Midbrain (tissue), 1 donor: ENCODE measurements at places on chromosomes 5 and 9.
A peak's percentile ranks its signal among the peaks of the same experiment; 100 is the strongest.

GRCh38 chr5:100161868-100162267 is 373.3 kb upstream of the FAM174A start:
- DNase-seq = no peak

DNA sequence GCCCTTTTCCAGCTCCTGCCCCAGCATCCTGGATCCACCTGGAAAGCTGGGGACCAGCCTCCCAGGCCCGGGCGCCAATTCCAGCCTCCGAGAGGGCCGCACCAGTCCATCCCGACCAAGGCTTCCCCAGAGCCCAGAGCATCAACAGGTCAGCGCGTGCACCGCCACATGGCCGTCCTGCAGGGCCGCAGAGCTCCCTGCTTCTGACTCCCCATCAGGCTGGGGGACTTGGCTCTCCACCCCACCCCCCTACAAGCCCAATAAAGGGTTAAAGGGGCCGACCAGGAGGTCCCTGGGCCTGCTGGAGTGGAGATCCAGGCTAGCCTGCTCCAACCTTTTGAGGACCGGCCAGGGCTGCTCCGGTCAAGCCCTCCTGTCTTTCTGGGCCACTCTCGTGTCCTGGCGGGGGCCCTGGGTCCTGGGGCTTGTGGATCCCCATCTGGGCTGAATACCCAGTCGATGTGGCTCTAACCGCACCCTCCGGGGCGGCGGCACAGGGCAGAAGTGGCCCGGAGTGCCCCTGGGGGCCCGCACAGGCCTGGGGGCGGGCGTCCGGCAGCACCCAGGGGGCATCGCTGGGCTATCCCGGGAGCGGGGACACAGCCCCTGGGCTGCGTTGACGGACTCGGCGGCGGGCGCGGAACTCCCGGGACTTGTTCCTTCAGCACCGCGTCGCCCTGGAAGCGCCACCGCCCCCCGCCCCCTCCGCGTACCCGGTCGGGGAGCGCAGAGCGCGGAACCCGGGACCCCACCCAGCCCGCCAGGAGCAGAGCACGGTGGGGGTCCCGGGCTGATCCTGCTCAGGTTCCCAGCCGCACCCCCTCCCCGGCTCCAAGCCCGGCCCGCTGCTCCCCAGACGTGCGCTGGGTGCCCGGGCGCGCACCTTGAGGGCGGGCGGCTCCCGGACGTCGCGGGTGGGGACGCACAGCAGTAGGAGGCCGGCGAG is 590 bp downstream of the ENTPD2 start:
- no peak for DNase-seq

DNA sequence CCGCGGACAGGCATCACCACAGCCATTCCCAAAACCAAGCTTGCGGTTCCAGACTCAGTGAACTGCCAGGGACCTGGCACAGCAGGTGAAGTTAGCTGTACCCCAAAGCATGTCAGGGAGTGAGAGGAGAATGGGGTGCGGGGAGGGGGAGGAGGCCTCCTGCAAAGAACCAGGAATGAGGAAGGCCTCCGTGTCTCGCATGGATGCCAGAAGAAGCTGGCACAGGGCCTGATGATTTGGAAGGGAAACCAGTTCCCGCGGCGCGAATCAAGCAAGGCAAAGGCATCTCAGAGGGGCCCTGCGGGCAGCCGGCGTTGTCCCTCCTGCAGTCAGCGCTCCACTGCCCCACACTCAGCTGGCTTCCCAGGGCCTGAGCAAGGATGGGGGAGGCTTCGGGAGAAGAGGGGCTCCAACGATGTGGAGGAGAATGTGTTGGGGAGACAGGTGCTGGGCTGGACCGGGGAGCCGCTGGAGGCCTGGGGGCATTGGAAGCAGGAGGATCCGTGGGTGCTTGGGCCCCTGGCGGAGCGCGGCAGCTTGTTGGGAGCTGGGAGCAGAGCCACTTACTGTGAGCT is 14.6 kb downstream of the SLC9A3 start:
- no peak for DNase-seq

- no peak for DNase-seq
These were observed 27.5 kb downstream of the UBQLN1 start for GRCh38 chr9:83680233-83680632.

DNA sequence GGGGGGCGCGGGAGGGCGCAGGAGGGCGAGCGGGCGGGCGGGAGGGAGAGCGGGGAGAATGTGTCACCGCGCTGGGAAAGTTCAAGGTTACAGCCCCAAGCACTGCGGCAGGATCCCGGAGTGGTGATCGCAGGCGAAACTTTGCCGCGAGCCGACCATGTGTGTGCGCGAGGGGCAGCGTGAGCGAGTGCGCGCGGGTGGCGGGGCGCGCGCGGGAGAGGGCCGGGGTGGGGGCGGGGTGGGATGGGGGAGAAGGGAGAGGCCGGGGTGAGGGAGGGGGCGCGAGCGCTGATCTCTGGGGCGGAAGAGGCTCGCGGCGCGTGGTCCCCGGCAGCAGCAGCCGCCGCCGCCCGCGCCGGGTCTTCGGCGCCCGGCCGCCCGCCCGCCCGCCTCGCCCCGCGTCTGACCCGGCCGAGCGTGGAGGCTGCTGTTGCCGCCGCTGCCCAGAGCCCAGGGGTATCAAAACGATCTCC is at the start of gene NFIB:
TSS of gene NFIB (minus strand) at position 191 of the 473 bp plus-strand sequence. CDS start 630 bp downstream, outside the sequence.
- DNase-seq = no peak

DNA sequence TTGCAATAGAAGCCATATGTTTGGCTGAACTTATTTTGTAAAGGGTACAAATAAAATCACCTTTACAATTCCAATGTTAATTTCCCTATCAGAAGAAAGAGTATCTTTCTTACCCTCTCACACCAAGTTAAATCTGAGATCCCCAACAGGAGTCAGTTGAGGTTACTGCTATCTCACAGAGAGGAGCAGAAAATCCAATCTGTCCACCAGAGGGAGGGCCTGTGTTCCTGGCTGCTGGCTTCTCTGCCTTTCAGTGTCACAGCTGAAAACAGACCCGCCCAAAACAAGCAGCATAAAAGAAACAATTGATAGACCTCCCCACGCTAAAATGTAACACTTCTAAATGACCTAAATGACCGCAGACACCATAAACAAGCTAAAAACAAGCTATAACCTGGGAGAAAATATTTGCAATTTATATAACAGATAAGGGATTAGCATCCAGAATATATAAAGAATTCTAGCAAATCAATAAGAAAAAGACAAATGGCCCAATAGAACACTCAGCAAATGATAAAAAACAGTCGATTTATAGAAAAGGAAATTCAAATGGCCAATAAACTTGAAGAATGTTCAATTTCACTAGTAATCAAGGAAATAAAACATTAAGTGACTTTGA is 24.5 kb upstream of the MVB12B start:
- peak; percentile 83 for DNase-seq

- DNase-seq = no peak
These were observed 9.1 kb upstream of the ADAM19 start for GRCh38 chr5:157584628-157585027.

GRCh38 chr9:114319147-114319546 is 3.8 kb upstream of the ORM1 start:
- DNase-seq = no peak

DNA sequence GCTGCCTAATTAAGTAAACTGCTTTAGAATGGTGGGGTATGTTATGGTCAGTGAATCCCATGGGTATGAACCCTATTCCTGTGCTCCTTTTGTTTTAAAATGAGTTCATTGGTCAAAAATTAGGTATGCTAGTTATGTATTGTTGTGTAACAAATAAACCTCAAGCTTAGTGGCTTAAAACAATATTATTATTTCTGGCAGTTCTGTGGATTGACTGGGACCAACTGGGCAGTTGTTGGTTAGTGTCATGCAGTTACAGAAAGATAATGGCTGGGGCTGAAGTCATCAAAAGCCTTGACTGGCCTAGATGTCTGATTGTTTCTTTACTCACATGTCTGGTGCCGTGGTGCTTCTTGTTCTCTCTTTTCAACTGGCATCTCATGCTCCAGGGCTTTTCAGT is 8.9 kb upstream of the PTAR1 start:
- no peak for DNase-seq

DNA sequence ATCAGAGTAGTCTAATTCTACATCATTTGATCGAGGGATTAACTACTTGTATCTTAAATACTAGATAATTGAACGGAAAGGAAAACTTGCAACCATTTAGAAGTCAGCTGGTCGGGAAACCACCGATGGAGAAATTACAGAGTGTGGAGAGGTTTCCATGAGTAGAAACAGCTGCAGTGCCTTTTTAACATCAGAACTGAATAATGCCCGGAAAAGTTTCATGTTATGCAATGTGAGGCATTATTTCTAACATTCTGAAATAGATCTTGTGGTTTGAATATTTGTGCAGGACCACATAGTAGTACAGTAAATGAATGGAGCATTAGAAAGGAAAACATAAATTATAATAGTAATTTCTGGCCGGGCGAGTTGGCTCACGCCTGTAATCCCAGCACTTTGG is 88.1 kb upstream of the RNF180 start:
- no peak for DNase-seq

GRCh38 chr5:124570285-124571035 is 176.0 kb downstream of the ZNF608 start:
- no peak for DNase-seq

- DNase-seq = no peak
These were observed 37.2 kb downstream of the ZNF622 start for GRCh38 chr5:16428359-16428758.

DNA sequence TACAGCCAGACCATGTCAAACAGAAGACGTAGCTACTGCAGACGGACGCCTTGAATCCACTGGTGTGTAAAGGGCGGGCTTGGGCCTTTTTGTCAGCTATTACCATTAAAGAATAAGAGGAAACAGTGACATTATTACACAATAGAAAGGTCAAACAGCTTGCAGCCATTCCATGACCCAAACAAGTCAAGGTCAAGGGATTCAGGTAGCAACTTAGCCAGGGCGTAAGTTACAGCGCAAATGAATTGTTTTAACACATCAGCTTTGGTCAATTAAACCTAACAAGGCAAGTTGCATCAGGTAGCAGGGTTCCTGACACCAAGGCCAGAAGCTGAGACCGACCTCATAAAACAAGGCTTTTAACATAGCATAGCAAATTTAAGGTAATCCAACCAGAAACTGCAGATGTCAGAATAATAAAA is 15.3 kb downstream of the NFIB start:
- no peak for DNase-seq

DNA sequence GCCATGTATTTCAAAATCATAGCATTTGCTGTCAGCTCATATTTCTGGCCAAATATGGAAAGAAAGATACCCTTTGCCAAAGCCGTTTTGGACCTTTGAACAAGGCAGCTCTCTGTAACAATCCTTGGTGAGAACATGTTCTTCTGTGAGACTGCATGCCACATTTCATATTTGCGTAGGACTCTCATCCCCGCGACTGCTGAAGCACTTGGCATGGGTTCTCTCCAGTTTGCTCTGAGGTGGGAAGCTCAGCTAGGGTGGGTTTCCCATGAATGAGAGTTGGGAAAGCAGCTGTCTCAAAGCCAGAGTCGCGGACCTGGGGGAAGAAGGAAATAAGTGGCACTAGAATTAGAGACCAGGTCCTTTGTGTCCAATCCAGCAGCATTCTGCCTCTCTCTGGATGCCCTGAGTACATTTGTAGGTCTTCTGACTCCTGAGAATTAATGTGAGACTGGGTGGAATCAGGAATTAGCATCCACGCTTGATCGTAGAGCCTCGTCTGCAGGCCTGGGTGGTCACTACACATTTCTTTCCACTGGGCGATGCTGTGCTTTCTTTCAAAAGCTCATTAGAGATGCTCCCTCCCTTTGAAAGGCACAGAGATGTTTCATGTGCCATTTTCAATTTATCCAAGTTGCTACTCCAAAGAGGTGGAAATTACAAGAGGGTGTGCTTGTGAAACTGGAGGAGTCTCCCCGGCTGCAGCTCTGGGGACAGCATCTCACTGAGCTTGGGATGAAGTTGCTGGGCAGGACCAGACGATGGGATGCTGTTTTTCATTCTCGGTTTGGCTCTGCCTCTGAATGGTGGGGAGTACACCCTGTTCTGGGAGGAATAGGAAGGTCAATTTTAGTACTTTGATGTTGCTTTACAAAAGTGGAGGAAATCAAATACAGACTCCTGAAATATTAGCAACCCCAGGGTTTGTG is 197.2 kb downstream of the GADD45G start:
- no peak for DNase-seq

- no peak for DNase-seq
These were observed 88.2 kb upstream of the BASP1 start for GRCh38 chr5:17129093-17129849.

DNA sequence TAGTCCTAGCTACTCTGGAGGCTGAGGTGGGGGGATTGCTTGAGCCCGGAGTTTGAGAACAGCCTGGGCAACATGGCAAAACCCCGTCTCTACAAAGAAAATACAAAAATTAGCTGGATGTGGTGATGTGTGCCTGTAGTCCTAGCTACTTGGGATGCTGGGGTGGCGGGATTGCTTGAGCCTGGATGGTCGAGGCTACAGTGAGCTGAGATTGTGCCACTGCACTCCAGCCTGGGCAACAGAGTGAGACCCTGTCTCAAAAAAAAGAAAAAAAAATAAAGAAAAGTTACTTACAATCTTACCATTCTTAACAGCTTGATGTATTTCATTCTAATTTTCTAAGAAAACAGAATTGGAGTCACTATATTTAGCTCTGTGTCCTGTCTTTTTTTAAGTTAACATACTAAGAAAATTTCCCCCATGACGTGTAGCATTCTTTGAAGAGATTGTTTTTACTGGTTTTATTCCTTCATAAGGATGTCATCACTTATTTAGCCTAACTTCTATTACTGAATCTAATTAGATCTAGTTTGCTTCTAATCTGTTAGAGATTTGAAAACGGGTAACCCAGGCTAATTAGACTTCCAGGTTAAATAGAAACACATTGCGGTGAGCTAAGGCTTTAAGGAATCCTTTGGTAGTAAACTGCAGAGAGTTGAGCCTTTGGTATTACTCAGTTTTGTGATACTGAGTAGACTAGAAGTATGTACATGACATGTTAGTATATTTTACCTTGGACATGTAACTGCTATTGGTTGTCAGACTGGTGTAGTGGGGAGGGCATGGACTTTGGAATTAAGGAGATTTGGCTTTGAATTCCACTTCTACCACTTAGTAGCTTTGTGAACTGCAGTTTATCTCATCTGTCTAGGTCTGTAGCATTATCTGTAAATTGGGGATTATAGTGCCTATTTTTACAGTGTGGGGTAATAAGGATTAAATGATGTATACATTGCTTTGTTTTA is 24.0 kb downstream of the HSPA4 start:
- no peak for DNase-seq

- DNase-seq = no peak
These were observed 203.2 kb downstream of the SEMA6A start for GRCh38 chr5:116371431-116371830.

- peak; percentile 36 for DNase-seq
These were observed 263.2 kb downstream of the DMAC1 start for GRCh38 chr9:7536310-7536939.

DNA sequence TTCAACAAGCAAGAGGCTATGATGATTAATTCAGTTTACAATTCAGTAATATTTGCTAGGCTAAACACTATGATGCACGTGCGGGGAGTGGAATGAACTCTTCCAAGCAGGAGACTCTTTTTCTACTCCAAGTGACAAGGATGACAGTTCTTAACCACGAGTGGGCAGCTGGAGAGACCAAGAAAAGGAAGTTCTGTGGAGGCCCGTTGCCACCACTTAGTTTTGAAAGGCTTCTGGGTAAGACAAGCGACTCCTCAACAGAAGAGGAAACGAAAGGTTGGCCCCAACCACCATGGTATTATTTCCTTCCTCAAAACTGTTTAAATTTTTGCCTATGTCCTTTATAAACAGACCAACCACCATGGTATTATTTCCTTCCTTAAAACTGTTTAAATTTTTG is 2.8 kb downstream of the DCAF12 start:
- DNase-seq = peak; percentile 29

- no peak for DNase-seq
These were observed 23.8 kb downstream of the SHC3 start for GRCh38 chr9:89154651-89155336.

- DNase-seq = no peak
These were observed 76.7 kb downstream of the ITGA1 start for GRCh38 chr5:52864371-52864770.
